Activated CD4-positive, CD25-positive, alpha-beta regulatory T cell treated with anti-CD3 and anti-CD28 coated beads, Interleukin-2, amount 50 U/mL, for 72 hours (primary cell): ENCODE measurements at places on chromosomes 6 and 20.

GRCh38 chr6:27951040-27951439 is 6.0 kb upstream of the OR2B6 start:
- DNase-seq = no peak

DNA sequence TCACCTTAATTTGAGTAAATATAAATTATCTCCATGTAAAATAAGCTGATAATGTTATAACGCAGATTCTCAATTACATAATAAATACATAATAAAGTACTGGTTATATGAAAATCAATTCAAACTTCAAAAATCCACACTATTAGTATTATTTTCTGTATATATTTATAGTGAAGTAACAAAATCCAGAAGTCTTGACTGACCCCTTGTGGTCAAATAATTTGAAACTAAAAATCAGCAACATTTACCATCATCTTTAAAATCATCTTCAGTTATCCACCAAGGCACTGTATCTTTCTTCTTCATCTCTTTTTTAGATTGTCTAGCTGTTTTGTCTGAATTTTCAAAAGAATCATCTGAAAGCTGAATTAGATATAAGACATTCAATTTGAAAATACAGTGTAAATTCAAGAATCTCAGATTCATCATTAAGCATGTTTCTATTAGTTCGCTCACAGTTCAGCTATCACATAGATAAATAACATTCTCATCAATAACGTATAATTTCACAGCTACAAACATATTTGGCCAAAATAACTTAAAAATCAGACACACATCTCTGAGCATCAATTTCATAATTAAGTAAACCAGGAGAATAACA is 6.5 kb downstream of the CEP162 start:
- no peak for DNase-seq

DNA sequence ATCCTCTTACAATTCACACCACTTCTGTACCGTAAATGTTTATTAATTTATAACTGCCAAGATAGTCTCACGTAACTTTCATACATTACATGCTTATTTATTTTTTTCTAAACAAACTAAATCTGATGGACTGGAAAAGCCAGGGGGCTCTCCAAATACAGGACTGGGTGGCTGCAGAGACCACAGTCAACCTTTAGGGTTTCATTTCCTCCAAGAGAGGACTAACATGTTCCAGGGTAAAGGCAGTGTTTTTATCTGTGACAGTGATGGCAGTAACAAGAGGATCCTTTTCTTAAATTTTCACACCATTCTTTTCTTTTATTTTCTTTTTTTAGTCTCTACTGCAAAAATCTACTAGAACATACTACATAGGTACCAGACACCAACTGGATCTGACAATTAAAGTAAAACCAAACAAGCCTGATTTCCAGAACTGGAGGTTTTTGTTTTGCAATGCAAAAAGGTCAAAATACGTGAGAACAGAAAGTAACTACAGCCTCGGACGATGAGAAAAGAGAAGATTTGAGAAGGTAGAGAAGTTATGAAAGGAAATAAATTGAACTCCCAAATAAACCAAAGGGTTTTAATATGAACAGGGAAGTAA is 1.2 kb downstream of the LMBRD1 start:
- DNase-seq = no peak

DNA sequence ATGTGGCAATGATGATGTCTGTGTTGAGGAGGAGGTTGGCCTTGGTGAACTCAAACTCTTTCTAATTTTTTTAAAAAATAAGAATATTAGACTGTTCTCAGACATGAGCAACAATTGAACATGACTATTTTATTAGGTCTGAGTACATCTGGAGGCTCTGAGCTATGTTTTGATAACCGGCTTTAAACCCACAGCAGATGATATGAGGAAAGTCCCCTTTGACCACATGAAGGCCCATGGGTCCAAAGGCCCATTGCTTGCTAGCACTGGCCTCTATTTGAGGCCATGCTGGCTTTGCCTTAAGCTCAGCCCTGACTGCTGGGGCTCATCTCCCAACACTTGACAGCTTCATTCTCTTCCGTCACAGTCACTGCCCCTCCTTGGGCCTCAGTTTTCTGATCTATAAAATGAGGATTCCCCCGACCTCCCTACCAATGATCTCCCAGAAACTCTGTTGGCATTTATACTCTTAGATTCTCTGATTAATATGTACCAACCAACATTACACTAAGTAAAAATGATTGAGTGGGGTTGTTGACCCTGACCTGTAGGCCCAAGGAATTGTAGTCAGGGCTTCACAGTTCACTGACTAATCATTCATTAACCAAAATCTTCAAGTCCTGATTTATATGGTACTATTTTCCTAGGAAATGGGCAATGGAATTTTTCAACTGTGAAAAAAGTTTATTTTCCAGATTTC is 23.9 kb upstream of the TINAG start:
- no peak for DNase-seq

GRCh38 chr20:63093966-63094766 is 87.4 kb upstream of the BHLHE23 start:
- DNase-seq = peak; percentile 12

DNA sequence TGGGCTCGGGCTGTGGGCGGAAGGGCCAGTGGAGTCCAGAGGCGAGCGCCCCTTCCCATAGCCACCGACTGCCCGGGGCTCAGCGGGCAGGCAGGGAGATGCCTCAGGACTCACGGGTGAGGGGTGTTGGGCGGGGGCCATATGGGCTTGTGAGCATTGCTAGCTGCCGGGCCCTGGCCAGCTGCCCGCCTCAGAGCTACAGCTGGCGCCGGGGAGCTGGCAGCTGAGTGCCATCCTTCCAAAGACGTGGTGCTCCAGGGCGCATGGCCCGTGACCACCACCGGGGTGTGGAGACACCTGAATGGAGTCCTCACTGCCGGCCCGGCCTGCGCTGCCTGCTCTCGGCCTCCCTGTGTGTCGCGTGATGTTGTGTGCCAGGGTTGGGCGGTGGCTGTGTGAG is 10.6 kb upstream of the RBBP8NL start:
- no peak for DNase-seq
